ENCODE measurements at places on chromosomes 6 and 20.
A peak's percentile ranks its signal among the peaks of the same experiment; 100 is the strongest.

DNA sequence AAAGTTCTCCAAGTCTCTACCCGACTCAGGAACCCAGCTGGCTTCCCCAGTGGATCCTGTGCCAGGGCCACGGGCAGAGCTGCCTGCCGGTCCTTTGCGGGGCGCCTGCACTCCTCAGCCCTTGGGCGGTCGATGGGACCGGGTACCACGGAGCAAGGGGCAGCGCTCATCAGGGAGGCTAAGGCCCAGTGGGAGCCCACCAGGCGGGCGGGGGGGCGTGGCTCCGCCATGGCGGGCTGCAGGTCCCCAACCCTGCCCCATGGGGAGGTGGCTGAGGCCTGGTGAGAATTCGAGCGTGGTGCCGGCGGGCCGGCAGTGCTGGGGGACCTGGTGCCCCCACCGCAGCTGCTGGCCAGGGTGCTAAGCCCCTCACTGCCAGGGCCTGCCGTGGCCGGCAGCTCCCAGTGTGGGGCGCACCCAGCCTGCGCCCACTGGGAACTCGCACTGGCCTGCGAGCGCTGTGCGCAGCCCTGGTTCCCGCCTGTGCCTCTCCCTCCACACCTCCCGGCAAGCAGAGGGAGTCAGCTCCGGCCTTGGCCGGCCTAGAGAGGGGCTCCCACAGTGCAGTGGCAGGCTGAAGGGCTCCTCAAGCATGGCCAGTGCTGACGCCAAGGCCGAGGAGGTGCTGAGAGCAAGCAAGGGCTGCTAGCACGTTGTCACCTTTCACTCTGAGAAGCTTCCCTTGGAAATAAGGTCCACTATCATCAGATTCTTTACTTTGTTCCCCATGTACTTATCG lies 14.8 kb upstream of the ELOVL5 start:
- DNase-seq: no peak

GRCh38 chr6:40183902-40184301 lies 249.6 kb upstream of the MOCS1 start:
- DNase-seq: no peak

DNA sequence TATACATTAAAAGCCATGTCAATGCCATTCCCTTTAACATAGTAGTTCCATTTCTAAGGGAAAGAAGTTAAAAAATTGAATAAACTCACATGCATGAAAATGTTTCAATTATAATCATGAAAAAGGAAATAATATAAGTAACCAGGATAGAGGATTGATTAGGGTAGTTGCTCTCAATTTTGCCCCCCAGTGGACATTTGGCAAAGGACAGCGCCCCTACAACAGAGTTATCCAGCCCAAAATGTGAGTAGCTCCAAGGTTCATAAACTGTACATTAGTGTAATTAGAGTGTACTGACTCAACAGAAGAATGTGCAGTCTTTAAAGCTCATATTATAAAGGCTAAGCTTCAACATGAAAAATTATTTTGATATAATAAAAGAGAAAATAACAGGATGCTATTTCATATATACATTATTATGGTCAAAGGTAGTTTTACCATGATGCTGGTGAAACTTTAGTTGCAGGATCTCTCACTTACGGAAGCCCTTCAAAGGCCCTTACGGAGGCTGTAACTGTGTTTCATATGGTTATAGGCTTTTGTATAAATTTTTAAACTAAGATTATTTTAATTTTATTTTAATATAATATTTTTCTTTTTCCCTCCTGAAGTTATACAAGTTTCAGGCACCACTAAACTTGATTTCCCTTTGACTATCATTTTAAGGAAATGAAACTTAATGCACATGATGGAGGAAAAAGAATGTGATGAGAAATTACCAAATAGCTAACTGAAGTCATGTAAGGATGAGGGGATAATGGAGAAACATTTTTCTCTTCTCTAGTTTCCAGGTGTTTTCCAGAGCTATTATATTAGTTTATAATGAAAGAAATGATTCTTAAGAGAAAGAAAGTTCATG lies 403.6 kb downstream of the PLCB1 start:
- DNase-seq: no peak

DNA sequence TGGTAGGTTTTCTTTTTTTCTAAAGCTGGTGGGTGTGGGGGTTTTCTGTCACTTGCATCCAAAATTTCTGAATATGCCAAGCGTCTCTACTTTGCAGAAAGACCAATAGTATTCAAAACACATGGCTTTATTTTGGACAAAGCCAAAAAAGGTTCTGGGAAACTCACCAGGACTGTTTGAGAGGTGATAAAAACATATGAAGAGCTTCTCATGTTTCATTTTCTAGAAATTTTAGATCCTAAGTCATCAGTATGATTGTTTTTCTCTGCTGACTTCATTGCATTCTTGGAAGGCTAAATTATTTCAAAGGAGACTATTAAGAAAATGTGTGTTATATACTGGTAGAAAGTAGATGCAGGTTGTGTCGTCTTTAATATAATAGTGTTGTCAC lies 51.3 kb downstream of the GCLC start:
- no peak for DNase-seq

DNA sequence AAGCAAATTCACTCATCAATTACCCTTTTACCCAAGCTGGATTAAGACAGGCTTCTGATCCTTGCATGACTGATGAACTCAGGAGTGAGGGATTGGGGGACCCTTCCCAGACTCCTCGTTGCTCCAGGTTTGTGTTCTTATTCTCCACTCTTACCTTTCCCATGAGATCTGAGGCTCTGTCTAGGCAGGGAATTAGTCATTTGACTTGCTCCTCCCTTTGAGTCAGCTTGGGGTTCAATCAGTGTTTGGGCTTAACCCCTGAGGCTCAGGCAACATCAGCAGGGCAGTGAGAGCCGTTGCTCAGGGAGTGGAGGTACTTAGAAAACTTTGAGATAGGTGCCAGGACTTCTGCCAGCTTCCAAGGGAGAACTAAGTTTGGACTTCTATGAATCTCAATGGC lies 20.7 kb upstream of the TOX2 start:
- DNase-seq: no peak

DNA sequence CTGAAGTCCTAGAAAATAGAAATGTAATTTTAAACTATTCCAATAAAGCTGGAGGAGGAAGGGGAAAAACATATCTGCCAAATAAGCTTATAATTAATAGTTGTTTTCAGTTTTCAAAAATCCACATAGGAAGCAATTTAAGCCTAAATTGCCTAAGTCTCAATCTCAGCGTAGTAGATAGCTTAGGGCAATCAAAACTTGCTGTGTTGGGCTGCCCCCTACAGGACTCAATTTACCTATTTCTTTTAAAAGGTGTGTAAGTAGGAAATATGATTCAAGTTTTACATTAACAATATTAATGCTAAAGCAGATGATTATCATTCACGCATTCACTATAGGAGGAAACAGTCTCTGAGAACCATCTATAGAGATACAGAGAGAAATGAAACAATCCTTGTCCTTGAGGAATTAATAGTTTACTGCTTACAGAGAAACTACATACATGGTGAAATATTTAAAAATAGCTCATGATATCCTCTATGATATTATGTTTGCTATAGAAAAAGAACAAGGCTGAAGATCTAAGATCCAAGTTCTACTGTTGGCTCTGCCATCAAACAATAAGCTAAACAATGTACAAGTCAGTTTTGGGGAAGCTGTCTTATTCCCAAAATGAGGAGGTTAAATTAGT lies 102.1 kb downstream of the ATG5 start:
- DNase-seq: peak; percentile 15

GRCh38 chr20:34076952-34077351 lies 35.1 kb downstream of the EIF2S2 start:
- no peak for DNase-seq

GRCh38 chr6:150238336-150238741 lies 95.5 kb downstream of the PPP1R14C start:
- no peak for DNase-seq

GRCh38 chr20:18465536-18466200 lies 1.2 kb downstream of the DZANK1 start:
- DNase-seq: no peak

- no peak for DNase-seq
Observed at GRCh38 chr6:166814390-166814789, 142.0 kb downstream of the RNASET2 start.

- no peak for DNase-seq
Observed at GRCh38 chr6:29014729-29015608, 9.9 kb upstream of the ZNF311 start.

DNA sequence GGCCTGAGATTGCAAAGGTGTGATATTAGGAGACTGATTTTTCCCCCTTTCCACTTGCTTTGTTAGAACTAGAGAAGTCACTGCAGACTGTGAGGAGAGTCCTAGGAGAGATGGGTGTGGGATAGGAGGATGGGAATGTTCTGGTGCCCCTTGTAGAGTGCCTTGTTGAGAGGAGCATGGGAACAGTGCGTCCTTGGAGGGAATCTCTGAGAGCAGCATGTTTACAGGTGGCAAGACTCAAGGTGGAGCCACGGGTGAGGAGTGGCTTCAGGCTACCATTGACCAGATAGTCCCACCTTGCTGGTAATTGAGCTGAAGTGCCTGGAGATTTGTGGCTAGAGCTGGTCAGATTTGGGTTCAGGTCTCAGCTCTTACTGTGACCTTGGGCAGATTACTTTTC lies 6.0 kb downstream of the PLCG1 start:
- DNase-seq: no peak

DNA sequence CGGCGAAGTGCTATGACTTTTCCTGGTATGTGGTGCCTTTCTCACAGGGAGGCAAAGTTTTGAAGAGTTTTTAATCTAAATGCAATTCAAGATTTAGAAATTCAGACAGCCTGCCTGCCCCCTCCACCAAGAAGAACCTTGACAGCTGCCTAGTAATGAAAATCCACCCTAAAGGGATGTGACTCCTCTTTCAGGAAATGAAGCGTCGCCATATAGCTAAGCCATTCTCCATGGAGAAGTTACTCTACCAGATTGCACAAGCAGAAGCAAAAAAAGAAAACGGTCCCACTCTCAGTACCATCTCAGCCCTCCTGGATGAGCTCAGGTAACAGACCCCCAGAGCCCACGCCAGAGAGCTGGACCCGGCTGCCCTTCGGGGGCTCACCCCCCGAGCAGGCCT lies 150.1 kb downstream of the DTNBP1 start:
- DNase-seq: no peak

DNA sequence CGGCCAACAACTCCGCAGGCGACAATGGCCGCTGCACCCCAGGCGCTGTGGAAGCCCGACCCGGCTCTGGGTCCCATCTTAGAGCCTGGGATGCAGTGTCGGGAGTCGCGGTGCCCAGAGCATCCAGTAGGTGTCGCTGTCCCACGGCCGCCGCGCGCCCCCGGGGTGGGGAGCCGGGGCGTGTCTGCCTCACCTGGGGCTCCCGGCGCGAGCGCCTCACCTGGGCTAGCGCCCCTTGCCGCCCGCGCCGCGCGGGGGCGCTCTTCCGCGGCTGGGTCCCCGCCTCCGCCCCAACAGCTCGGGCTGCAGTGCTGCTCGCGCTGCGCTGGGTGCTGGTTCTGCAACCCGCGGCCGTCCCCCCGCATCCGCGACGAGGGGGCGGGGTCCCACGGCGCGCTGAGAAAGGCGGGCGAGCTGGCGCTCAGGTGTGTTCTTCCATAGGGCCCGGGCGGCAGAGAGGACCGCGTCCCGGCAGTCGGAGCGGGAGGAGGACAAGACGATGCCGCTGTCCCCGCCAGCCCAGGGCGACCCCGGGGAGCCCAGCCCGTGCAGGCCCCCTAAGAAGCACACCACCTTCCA lies at the start of gene CRYBG1:
CRYBG1 (plus strand) TSS at position 308 of the 579 bp plus-strand sequence; CDS start at position 500, 192 bp downstream.
- no peak for DNase-seq

- DNase-seq: no peak
Observed at GRCh38 chr6:144049386-144049785, 41.3 kb upstream of the PLAGL1 start.

GRCh38 chr20:51095633-51096521 lies 73.0 kb upstream of the KCNG1 start:
- DNase-seq: no peak

GRCh38 chr6:144285798-144286502 lies 815 bp downstream of the UTRN start:
- DNase-seq: no peak

- DNase-seq: no peak
Observed at GRCh38 chr20:18513208-18513607, 5.5 kb downstream of the SEC23B start.

GRCh38 chr6:169792306-169793015 lies 41.0 kb downstream of the ERMARD start:
- DNase-seq: no peak

GRCh38 chr6:126888727-126889725 lies 229.4 kb upstream of the RSPO3 start:
- DNase-seq: no peak

DNA sequence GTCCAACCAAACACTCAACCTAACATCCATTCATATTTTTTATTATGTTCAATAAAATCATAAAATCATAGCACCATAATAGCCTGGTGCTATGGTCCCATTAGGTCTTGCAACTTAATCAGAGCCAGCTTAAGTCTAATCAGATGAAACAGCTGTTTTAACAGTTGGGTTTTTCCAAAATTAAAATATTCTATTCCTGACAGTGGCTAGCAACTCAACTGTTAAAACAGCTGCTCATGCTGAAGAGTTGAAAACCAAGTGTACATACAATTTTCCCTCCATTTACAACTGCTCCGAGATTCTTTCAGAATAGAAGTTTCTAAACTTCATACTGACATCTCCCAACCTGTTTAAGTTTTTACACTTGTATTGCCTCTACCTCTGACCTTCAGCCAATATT lies 89.5 kb downstream of the UBE3D start:
- DNase-seq: no peak

GRCh38 chr20:16293590-16293989 lies 279.7 kb downstream of the KIF16B start:
- DNase-seq: no peak

- DNase-seq: no peak
Observed at GRCh38 chr6:15374119-15374518, 128.2 kb downstream of the JARID2 start.

All from brain pericyte (primary cell).